ENCODE measurements at places on chromosomes 2 and 18.

DNA sequence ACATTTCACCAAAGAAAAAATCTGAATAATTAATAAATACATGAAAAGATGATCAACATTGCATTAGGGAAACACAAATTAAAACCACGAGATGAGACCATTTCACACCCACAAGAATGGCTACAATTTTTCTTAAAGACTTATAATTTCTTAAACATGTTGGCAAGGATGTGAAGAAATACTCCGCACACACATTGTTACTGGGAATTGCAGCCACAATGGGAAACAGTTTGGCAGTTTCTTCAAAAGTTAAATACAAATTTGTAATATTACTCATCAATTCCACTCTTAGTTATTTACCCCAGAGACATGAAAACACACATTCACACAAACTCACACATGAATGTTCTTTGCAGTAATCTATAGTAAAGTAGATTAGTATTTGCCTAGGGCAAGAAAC is 363.3 kb upstream of the SMIM21 start:
- no peak for DNase-seq

GRCh38 chr2:144582651-144583380 is 62.9 kb upstream of the ZEB2 start:
- DNase-seq: no peak

DNA sequence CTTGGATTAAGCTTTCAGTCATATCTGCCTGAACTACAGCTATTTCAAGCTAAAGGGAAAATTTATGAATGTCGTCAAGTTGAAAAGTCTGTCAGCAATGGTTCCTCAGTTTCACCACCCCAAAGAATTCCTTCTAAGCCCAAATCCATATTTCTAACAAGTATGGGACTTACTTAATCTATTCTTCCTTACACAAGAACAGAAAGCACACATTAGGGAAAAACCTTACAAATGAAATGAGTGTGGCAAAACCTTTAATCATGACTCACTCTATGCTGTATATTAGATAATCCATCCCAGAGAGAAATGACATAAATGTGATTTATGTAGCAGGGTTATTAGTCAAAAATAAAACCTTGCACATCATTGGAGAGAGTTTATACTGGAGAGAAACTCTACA is 78.9 kb downstream of the RAB31 start:
- DNase-seq: no peak

- DNase-seq: no peak
These were observed 32.1 kb upstream of the SH3BP4 start for GRCh38 chr2:234919711-234920110.

DNA sequence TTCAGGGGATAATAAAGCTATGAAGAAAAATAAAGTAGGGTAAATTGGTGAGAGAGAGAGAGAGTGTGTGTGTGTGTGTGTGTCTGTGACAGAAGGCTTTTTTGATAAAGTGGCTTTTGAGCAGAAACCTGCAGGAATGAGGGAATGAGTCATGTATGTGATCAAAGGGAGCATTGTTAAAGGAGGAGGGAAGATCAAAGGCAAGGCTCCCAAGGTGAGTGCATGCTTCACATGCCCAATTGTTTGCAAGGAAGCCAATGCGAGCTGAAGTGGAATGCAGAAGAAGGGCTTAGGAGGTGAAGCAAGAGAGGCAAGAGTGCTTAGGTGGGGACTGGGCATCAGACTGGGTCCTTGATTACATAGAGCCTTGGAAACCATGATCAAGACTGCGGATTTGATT is 96.8 kb downstream of the DNAH6 start:
- DNase-seq: no peak

- no peak for DNase-seq
These were observed 6.1 kb downstream of the PPP4R1 start for GRCh38 chr18:9608298-9608697.

- no peak for DNase-seq
These were observed 430.9 kb upstream of the HNRNPA3 start for GRCh38 chr2:176781570-176782217.

GRCh38 chr2:126902859-126903258 is 4.2 kb downstream of the TEX51 start:
- DNase-seq: no peak

DNA sequence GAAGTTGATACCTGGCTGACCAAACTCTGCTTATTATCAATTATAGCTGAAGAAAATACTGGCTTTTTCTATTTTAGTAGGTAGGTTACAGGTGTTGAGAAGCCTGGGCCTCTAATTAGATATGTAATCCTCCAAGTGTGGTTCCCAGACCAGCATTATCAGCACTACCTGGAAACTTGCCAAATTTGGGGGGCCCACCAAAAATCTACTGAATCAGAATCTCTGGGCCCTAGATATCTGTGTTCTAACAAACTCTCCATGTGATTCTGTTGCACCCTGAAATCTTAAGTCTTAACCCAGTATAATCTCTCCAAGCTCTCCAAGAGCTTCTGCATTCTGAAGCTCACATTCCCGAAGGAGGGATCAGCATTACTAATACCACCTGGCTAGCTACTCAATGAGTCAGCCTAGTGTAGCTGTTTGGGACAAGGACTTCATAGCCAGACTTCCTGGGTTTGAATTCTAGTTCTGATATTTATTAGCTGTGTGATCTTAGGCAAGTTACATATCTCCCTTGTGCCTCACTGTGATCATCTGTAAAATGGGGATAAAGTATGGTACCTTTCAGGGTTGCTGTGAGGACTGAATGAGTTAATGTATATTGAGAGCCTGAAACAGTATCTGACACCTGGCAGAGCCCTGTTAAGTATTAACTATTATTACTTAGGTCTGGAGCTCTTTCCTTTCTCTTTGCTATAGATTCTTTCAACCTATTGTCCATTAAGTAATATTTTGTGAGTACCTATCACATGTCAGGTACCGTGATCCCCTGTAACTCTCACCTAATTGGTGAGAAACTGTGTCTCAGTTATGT is 94.1 kb upstream of the CD302 start:
- DNase-seq: no peak

GRCh38 chr18:44835703-44836102 is 155.0 kb downstream of the SETBP1 start:
- DNase-seq: no peak

DNA sequence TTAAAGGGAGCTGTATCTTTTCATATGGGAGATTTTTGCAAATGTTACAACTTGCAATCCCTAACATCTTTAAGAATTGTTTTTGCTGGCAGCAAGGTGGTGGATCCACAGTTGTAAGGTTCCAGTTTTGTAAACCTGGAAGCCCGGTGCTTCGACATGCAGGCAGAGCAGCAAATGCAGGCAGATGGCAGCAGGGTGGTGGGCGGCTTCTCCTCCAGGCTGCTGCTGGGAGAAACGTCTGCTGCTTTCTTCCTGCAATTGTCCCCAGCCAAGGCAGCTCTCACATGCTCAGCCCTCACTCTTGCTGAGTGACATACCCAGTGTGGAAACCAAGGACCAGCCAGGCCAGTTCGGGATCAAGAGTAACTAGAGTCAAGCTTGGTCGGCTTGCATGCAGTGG is 166.0 kb downstream of the SEPTIN10 start:
- DNase-seq: no peak

GRCh38 chr2:118470297-118470696 is 377.2 kb downstream of the EN1 start:
- DNase-seq: no peak

DNA sequence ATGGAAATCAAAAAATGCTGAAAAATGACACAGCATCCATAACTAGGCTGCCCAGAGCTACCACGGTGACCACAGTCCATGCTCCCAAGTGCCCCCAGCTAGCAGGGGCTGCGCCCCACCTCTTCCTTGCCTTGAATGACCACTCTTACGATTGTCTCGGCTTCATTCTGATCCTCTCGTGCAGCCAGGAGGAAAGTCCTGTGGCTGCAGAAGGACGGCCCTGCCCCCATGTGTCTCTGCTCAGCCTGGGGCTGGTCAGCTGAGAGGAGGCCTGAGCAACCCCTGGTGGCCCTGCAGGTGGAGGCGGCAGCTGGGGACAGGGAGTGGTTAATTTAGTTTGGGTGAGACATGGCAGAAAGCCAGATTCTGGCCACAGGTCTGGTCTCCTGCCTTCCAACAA is 54.3 kb downstream of the KCNF1 start:
- DNase-seq: no peak

GRCh38 chr18:78607784-78608183 is 371.8 kb upstream of the SALL3 start:
- DNase-seq: no peak

- no peak for DNase-seq
These were observed 1378.4 kb upstream of the PIK3C3 start for GRCh38 chr18:40576507-40577115.

GRCh38 chr18:74611765-74612164 is 14.1 kb downstream of the ZNF407 start:
- no peak for DNase-seq

DNA sequence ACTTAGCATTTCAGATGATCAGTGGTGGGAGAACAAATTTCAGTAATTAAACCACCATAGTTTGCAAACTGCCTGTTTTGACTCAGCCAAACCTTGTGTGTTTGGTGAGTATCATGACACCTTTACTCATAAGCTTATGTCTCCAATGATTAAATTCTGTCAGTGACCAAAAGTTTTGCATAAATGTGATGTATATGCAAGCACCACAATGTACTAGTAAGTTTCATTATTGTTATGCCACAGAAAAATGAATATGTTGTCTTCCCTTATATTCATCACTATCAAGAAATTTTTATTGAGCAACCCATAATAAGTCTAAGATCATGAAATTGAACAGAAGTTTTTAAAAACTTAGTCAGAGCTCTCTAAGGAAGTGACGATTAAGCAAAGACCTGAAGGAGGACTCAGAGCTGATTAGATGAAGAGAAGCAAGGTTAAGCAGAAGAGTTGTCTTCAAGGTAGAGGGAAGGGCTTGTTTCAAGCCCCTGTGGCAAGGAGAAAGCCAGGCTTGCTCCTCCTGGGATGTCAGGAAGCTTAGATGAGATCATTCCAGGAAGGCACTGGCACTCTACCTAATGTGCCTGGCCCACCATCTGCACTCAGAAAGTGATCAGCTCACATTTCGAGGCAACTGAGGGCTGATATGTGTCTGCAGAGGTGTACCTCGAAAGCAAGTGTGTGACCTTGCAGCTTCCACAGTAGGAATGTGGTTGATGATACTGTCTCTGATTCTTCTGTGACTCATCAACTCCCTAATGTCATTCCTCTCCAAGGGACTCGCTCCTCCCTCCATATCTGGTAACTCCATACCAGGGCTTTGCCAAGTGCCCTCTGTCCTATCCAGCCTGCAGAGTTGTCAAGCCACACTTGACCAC is 54.7 kb downstream of the KCTD18 start:
- DNase-seq: no peak

DNA sequence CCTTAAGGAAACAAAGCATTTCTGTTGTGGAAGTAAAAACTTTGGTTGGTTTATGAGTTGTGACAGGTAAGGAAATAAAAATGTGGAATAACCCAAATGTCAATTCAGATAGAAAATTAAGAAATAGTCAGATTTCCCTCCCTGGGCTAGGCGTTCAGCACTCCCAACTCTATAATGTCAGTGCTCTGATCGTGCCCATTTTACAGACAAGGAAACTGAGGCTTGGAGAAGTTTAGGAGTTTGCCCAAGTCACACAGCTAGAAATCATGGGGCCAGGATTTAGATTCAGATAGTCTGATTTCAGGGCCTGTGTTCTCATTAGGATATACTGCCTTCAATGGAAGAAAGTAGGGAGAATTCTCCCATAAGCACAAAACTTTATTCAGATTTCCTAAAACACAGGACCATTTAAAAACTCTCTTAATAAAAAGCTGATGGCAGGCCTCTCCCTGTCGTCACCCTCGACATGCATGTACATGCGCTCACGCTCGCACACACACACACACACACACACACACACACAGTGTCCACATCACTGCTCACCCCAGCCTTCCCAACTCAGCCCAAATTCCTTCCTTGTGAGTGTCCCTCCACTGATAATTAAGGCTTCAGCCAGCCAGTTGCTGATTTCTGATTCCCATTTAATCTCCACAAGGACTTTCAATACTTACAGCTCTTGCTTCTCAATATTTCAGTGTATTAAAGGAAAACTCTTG is 49.1 kb upstream of the SLC14A2 start:
- no peak for DNase-seq

DNA sequence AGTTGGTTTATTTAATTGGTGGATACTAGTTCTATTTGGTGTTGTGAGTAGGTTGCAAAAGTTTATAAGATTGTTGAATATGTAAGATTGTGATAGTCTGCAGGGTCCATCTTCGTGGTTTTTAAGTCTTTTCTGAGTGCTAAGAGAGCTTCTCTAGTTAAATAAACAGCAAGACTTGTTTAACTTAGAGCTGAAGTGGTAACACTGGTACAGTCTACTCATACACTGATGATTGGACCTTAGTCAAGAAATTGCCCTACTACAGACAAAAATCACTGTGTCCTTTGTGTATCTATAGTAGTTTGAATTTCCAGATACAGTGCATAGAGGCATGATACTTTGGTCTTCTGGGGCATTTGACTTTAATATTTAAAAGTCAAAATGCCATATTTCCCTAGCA is 94.6 kb downstream of the PHLPP1 start:
- DNase-seq: no peak

- no peak for DNase-seq
These were observed 29.0 kb upstream of the DNAJC27 start for GRCh38 chr2:25000503-25001324.

- DNase-seq: no peak
These were observed 58.5 kb upstream of the CREB1 start for GRCh38 chr2:207471261-207471660.

GRCh38 chr18:10405816-10406663 is 48.4 kb upstream of the APCDD1 start:
- DNase-seq: no peak

GRCh38 chr18:43485545-43485963 is 208.3 kb upstream of the SYT4 start:
- no peak for DNase-seq

GRCh38 chr2:47065771-47066380 is 89.2 kb downstream of the STPG4 start:
- no peak for DNase-seq

DNA sequence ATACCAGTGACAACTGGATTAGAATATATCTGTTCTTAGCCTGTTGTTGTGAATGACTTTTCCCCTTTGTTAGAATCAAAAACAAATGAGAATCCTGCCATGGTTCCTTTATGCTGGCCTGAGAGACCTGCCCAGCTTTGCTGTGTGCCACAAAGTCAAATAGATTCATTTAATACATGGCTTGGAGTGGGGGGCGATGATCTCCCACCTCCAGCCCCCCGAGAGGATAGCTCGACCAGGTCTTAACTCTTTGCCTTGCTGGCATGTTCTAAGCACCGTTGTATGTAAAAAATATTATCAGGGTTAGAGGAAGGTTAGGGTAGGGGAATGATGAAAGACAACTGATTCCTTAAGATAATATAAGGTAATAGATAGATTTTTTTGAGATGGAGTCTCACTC is 22.2 kb upstream of the DGKD start:
- no peak for DNase-seq

GRCh38 chr2:83916559-83916958 is 542.5 kb downstream of the SUCLG1 start:
- DNase-seq: no peak

DNA sequence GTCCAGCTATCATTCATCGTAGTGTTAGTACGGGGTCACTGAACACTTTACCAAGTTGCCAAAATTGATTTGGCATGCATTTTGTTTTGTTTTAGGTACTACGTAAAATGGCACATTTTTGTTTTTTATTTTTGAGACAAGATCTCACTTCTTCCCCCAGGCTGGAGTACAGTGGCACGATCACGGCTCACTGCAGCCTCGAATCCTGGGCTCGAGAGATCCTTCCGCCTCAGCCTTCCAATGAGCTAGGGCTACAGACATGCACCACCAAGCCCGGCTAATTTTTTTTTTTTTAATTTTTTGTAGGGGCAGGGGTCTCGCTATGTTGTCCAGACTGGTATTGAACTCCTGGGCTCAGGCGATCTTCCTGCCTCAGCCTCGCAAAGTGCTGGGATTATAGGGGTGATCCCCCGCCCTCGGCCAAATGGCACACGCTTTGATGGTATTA is 786 bp downstream of the TAF1B start:
- DNase-seq: no peak

All from naive B cell (primary cell).